ENCODE measurements at places on chromosomes 11 and 22.

DNA sequence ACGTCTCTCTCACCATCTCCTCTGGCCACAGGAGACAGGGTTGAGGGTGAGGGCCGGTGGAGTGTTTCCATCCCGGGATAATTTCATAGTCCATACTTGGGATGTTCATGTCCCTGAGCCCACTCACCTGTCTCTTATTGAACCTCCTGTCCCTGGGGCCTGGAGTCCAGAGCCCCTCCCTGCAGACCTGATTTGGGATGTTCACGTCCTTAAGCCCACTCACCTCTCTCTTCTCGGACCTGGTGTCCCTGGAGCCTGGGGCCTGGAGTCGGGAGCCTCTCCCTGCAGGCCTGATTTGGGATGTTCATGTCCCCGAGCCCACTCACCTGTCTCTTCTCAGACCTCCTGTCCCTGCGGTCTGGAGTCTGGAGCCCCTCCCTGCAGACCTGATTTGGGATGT is 868.2 kb downstream of the BRD1 start:
- no peak for DNase-seq

- no peak for DNase-seq
Observed at GRCh38 chr11:64713016-64713707, 9.8 kb downstream of the NRXN2 start.

DNA sequence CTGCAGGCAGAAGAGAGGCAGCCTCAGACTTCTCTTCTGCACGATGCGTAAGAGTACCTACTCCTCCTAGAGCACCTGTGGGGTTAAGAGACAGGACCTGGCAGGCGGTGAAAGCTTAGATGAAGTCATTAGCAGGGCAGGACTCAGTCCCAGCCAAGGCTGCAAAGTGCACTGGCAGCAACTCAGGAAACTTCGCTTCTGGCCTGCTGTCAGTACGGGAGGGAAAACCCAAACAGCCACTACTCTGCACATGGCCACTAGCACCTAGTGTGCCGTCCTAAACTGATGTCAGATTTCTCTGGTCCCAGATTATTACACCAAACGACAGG is 8.8 kb upstream of the KLHL35 start:
- no peak for DNase-seq

DNA sequence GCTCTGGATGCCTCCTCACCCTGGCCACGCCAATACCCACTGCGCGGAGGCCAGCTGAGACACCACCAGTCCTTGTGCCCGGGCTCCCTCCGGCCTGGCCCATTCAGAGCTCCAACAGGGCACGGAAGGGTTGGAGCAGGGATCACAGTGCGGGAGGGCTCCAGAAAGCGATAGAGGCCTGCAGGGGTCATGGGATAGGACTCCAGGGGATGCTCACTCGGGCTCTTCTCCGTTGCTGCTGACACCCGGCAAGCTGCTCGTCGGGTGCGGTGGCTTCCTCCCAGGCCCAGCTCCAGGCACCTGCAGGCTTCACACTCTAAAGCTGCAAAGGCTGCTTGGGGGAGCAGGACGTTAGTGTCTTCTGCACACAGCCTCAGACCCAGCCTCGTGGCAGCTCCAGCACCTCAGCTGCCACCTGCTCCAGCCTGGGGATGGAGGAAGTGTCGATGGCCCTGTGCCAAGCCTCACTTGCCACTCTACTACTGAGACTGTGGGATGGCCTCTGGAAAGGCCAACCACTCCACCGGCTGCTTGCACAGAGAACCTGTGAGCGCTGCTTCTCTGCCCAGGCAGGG is 10.6 kb downstream of the WNT7B start:
- DNase-seq, result no peak

All from stimulated activated CD4-positive, alpha-beta T cell treated with anti-CD3 and anti-CD28 coated beads, Interleukin-12 subunit alpha, Interleukin-12 subunit beta, amount 100 ng/mL, for 48 hours (primary cell).